ENCODE measurements at places on chromosomes 5 and 9.

DNA sequence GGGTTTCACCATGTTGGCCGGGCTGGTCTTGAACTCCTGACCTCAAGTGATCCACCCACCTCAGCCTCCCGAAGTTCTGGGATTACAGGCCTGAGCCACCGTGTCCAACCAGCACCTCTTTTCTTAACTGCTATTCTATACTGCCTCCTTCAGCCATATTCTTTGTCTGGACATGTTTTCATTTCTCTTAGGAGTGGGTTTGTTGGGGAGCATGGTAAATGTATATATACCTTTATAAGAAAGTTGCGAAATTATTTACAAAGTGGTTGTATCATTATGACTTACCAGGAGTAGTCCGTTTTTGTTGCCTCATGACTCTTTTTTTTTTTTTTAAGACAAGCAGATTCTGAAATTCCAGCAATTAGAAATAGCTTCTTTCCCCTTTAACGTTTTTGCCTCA, 38.7 kb downstream of the CDC42SE2 start:
- DNase-seq: no peak

DNA sequence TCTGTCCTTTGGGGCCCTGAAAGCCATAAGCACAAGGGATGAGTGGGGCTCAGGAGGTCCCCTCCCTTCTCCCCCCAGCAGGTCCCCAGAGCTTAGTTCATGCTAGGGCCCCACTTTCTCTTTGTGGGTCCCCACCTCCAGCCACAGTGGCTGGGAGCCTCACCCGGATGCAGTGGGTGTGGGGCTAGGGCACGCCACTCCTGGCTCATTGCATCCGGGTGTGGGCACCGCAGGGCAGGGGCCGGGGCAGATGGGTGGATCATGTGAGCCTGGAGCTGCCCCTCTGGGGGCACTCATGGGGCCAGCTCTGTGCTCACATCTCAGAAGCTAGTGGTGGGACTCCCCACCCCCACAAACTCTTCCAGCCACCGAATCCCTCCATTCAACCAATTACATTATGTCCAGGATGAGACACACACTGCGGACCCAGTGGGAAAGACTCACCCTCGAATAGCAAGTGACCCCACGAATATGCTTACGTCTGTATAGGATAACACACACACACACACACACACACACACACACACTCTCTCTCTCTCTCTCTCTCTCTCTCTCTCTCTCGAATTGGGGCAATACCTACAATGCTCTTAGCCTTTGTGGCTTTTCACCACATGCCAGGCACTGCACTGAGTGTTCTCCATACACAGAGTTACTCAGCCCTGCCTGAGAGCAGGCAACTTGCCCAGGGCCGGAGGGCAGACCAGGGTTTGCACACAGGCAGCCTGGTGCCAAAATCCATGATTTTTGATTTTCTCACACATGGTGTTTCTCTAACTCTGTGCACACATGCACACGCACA, 16.8 kb upstream of the PHYKPL start:
- no peak for DNase-seq

DNA sequence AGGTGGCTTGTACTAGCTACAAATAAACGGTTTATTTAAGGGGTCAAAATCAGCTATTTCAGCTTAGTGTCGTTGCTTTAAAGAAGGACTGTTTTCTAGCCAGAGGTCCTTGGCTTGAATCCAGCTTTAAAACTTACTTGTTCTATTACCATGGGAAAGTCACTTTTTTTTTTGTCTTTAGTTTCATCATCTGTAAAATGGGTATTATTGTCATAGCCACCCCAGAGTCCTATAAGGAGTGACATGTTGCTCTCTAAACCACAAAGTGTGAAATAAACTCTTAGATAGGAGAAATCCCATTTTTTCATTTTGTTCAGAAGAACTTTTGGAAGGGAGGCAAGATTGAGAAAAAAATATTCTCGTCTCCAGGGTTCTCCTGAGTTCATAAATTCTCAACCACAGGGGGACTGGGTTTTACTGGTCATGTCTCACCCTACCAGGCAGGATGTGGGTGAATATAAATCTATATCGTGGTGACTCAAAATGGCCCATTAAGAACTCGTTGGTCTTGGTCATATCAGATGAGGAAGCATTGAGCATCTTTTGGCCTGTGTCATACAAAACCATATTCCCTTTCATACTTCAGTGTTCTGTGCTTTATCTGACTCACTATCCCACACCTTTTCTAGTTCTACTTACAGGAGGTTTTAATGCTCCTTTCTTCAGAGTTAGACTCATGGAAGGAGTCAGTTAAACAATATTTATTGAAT, 202.7 kb upstream of the NR3C1 start:
- peak; percentile 25 for DNase-seq

- DNase-seq: peak; percentile 31
These were observed 56.7 kb upstream of the EQTN start for GRCh38 chr9:27353474-27354229.

- no peak for DNase-seq
These were observed 193.5 kb downstream of the GNA14 start for GRCh38 chr9:77454663-77455062.

DNA sequence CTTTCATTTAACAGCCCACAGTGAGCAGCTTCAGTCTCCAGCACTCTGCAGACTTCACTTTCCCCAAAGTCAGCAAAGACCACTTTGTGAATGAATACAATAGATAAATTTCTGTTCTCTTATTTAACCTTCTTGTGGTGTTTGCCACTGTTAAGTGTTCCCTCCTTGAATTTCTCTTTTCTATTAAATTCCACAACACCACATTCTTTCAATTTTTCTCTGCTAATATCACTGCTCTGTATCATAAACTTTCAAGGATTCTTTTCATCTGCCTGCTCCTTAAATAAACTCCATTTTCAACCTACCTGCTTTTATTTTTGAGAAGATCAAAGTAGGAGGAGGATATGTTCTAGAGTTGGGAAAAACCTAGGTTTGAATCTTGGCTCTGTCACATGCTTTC, 739.5 kb upstream of the GRAMD2B start:
- DNase-seq: no peak

DNA sequence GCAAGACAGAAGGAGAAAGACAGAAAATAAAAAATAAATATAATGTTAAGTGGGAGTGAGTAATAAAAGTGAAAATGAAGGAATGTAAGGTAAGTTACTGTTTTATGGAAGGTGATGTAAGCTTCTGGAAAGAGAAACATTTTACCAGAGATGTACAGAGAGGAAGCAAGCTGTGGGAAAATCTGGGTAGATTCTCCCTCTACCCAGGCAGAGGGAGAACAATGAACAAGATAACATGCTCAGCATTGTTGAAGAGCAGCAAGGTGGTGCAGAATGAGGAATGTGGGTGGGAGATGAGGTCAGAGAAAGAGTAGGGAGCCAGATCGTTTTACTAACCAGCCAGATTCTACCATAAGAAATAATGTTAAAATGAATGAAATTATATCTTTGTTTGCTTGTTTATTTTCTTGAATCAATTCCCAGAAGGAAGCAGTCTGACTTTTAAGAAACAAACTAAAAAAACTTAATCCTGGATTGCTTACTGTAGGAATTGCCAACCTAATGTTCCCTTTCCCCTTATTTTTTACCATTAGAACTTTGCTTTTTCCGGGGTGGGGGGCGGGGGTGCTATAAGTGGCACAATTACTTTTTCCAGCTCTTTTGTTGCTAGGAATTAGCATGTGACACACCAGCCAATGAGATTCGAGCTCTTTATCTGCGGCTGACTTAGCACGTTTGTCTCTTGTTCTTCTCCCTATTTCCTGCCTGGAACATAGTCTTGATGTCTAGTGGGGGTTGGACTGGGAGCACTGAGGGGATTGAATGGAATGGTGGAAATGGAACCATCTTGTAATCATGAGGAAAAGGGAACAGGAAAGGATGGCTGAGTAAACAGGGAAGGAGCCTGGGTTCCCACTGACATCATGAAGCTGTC, 356.7 kb downstream of the TMEM167A start:
- DNase-seq: no peak

GRCh38 chr5:157540707-157541446, 34.7 kb downstream of the ADAM19 start:
- peak; percentile 77 for DNase-seq

DNA sequence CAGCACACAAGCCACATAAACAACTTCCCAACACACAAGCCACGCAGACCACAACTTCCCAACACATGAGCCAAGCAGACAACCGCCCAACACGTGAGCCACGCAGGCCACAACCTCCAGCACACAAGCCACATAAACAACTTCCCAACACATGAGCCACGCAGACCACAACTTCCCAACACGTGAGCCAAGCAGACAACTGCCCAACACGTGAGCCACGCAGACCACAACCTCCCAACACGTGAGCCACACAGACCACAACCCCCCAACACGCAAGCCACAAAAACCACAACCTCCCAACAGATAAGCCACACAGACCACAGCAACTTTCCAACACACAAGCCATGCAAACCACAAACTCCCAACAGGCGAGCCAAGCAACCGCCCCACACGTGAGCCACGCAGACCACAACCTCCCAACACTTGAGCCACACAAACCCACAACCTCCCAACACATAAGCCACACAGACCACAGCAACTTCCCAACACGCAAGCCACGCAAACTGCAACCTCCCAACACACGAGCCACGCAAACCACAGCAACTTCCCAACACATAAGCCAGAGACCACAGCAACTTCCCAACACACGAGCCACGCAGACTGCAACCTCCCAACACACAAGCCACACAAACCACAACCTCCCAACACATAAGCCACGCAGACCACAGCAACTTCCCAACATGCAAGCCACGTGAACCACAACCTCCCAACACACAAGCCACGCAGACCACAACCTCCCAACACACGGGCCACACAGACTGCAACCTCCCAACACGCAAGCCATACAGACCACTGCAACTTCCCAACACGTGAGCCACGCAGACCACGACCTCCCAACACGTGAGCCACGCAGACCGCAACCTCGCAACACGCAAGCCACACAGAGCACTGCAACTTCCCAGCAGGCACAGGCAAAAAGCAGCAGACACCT, 10.1 kb downstream of the BRD9 start:
- DNase-seq: no peak

DNA sequence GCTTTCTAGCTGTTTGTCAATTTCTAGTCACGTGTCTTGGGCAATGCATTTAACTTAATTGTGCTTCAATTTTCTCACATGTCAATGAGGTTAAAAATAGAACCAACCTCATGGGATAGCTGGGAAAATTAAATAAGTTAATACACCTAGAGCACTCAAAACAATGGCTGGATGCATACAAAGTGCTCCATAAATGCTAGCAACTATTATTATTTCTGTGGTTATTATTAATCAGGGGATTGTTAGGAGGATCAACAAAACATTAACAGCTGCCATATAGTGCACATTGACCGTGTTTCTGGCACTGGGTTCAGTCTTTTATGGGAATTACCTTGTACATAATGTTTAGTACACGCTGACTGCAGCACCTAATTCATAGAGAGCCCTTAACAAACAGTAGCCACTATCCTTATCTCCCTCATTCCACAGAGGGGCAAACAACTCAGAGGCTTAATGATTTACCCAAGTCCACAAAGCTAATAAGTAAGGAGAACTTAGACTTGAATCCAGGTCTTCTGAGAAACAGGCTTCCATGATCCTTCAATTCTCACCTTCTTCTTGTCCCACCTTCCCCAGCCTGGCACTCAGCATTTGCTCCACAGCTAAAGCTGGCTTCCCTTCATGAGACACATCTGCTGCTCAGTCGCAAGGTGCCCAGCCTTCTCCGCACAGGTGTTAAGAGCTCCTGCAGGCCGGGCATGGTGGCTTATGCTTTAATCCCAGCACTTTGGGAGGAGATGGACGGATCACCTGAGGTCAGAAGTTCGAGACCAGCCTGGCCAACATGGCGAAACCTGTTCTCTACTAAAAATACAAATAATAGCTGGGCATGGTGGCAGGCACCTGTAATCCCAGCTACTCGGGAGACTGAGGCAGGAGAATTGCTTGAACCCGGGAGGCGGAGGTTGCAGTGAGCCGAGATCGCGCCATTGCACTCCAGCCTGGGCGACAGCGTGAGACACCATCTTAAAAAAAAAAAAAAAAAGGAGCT, 137.4 kb upstream of the ABCA1 start:
- no peak for DNase-seq

DNA sequence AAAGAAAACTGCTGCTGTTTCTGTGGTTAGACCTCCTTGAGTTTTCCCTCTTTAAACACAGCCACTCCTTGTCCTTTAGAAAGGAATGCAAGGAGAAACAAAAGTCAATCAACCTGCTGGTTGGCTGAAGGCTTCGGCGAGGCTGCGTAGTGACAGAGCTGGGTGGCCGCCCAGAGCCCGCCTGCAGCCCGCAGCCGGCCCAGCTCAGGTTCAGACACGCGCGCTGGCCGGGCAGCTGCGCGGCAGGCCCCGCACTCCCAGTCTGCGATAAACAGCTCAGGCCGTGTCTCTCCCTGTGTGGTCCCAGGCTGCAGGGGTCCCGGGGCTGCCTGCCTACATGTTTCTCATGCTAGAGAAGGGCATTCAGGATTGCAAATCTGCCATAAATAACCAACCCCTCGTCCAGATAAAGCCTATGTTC, 115.4 kb downstream of the HSD17B3 start:
- no peak for DNase-seq

- no peak for DNase-seq
These were observed 72.7 kb downstream of the SPATA31C2 start for GRCh38 chr9:88065619-88066018.

- no peak for DNase-seq
These were observed 44.1 kb downstream of the KCNV2 start for GRCh38 chr9:2761424-2761823.
